B cell (primary cell): ENCODE measurements at places on chromosomes 16 and 17.

DNA sequence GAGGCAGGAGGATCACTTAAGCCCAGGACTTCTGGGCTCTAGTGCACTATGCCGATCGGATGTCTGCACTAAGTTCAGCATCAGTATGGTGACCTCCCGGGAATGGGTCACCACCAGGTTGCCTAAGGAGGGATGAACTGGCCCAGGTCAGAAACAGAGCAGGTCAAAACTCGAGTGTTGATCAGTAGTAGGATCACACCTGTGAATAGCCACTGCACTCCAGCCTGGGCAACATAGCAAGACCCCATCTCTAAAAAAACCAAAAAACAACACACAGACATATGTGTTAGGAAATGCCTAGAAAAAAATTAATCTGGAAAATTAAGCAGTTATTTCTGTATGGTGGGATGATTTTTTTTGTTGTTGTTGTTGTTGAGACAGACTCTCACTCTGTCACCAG, 127.0 kb downstream of the RAB11FIP4 start:
- DNase-seq: no peak

DNA sequence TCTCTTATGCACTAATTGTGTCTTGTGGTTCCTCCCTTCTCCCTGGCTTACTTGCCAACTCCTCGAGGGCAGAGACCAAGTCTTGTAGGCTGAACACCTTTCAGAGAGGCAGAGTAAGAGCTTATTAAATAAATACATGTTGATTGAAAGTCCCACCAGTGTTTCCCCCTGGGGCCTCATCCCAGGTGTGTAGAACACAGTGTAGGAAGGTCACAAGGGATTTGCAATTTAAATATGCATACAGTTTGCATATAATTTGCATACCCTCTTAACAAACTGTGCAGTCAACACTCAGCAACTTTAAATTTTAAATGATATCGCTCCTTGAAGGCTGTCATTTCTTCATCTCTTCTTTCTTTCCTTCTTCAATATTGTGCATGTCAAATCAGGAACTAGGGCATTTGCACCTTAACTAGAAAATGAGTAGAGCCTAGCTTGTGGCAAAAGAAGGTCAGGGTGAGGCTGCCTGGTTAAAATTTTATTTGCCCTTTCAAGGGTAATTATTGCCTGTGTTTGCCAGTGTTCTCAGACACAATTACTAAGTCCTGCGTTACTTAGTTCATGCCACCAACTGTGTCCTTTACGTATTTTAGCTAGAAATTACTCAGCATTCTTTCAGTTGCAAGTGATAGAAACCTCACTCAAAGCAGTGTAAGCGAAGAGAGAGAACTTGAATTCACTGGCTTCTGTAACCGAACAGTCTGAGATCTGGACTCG, 465.7 kb downstream of the HAPSTR1 start:
- no peak for DNase-seq

DNA sequence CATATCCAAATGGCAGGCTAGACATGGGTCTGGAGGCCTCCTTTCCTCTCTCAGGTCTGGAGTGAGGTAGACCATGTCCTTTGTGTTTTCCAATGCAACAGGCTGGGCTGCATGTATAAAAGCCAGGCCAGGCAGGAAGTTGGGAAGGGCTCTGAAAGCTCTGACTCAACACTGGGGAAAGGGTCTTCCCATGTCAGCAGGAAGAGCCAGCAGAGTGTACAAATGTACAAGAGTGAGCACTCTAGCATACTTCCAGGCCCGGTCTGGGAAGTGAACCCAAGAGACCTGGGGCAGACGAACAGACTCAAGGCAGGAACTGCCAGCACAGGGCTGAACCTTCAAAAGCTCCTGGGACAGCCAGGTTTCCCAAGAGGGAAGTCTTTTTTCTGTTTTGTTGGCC, 7.0 kb downstream of the ATPAF2 start:
- DNase-seq: no peak

- peak; percentile 87 for DNase-seq
Measured at GRCh38 chr16:81752225-81752875, 26.7 kb upstream of the PLCG2 start.

- DNase-seq: no peak
Measured at GRCh38 chr16:50505115-50505514, 43.1 kb upstream of the NKD1 start.
